Cardiac fibroblast (primary cell): ENCODE measurements at places on chromosomes 1 and 21.
A peak's percentile ranks its signal among the peaks of the same experiment; 100 is the strongest.

- peak; percentile 25 for DNase-seq
Measured at GRCh38 chr1:116409751-116410191, 36.7 kb downstream of the ATP1A1 start.

DNA sequence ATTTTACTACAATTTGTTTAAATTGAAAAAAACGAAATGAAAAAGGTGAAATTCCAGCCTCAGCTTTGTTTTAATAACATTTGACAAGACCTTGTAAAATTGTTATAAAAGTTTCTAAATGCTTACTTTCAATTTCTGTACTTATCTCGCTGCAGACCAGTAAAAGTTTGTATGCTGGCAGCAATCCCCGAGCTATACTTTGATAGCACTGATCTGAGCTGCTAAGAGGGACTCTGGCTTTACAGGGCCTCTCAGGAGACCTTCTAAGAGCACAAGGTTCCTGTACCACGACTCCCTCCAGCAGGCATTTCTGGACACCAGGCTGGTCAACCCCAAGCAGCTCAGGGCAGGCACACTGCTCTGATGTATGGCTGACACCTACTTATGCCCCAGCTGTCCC is 13.1 kb downstream of the STMN1 start:
- peak; percentile 15 for DNase-seq

GRCh38 chr1:199221371-199222150 is 582.7 kb downstream of the PTPRC start:
- DNase-seq = no peak

DNA sequence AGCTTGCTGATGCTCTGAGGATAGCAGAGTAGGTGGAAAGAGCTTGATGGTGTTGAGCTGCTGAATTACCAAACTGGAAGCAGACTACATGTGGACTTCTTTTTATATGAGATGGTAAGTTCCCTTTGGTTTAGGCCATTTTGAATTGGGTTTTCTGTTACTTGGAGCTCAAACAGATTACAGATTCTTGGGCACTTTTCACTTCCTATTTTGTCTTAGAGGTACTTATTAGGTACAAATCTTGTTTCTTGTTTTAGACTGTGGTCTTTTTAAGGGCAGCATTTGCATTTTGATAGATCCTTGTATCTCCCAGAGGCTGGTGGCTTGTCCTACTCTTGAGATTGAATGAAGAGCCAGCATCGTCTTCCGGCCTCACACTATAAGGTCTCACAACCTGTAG is 70.2 kb downstream of the GADD45A start:
- no peak for DNase-seq

- no peak for DNase-seq
Measured at GRCh38 chr1:43351421-43352350, 7.1 kb upstream of the CDC20 start.

GRCh38 chr1:227869851-227870305 is 54.4 kb downstream of the PRSS38 start:
- DNase-seq = no peak

DNA sequence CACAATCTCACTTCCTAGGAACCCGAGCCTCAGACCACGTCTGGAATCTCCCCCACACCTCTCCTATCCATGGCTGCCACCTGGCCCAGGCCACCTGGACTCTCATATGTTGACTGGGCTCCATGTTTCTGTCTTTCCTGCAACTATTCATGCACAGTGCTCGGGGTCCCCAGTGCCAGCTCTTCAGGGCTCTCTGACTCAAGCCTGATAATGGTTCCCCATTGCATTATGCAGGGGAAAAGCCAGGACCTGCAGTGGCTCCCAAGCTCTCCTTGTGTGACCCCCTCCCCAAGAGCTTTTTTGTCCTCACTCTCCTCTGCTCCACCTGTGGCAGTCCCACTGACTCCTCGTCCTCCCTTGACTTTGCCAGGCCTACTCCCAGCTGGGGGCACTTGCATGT is 417.6 kb downstream of the NPHP4 start:
- no peak for DNase-seq

GRCh38 chr1:61853583-61853982 is 111.3 kb downstream of the PATJ start:
- DNase-seq = peak; percentile 47

- no peak for DNase-seq
Measured at GRCh38 chr1:1014799-1015681, 1.7 kb downstream of the ISG15 start.
